ENCODE measurements at places on chromosomes 2 and 18. TPM values are rescaled to one million over a fixed set of nuclear protein-coding genes. Genes with fewer than 3 reads are reported as not detected.
A peak's percentile ranks its signal among the peaks of the same experiment; 100 is the strongest.

The ABCG5 gene
- not detected for total RNA-seq

The ACTR1B gene
- 54.4 TPM for total RNA-seq

DNA sequence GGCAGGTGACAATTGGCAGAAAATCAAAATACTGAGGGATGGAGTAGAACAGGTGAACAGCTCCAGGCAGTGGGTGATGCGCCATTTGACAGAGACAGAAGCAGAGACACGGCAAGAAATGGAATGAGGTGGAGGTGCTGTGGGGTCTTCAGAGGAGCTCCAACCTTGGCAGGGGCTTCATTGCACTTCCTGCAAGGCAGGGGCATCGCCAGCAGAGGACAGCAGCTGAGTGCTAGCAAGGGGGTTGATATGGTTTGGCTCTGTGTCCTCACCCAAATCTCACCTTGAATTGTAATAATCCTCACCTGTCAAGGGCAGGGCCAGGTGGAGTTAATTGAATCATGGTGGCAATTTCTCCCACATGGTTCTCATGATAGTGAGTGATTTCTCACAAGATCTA, 42.8 kb downstream of the CCDC68 start:
- no peak for DNase-seq

DNA sequence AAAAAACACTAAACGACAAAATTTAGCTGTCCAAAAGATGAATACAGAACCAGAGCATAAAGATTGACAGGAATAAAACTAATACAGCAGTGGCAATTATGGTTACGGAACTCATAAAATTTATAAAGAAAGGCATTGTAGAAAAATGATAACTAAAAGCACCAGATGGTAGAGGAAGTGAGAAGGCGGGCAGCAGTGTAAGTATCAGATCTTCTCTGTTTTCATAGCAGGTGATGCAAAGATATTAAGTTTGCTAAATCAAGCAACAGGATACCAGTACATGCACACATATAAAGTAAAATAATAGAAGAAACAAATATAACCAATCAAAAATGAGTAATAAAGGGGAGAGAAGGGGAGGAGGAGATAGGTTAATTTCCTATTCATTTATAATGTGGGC, 103.9 kb upstream of the MEX3C start:
- DNase-seq, result no peak

DNA sequence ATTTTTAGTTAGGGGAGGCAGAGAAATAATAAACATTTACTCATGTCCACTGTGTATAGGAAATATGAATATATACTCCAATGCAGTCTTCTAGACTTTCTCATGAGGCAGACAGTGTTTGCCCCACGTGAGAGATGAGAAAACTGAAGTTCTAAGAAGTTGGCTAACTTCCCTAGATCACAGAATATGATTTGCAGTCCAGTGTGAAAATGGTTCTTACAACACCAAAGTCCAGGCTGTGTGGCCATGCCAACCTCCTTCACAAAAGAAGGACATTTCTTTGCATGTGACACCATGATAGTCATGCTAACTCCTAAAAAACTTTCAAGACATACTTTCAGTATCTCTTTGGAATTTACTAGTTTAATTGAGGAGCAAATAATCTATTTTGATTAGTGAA, 143.7 kb downstream of the IRS1 start:
- DNase-seq, result no peak

DNA sequence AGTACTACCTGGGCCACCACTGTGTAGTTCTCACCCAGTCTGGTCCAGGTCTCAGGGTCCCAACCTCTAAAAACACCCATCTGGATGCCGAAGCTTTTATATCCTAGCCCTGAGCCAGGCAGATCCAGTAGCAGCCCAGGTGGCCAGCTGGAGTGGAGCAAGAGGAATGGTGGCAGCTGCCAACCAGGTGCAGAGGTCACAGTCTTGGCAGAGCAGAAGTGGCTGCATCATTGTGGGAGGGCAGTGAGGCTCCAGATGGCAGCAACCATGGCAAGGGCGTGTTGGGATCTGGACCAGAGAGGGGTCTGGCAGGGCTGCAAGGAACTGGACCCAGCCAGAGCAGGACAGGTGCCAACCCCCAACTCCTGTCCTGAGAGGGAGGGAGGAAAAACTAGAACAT, 72.2 kb upstream of the AGAP1 start:
- no peak for DNase-seq

DNA sequence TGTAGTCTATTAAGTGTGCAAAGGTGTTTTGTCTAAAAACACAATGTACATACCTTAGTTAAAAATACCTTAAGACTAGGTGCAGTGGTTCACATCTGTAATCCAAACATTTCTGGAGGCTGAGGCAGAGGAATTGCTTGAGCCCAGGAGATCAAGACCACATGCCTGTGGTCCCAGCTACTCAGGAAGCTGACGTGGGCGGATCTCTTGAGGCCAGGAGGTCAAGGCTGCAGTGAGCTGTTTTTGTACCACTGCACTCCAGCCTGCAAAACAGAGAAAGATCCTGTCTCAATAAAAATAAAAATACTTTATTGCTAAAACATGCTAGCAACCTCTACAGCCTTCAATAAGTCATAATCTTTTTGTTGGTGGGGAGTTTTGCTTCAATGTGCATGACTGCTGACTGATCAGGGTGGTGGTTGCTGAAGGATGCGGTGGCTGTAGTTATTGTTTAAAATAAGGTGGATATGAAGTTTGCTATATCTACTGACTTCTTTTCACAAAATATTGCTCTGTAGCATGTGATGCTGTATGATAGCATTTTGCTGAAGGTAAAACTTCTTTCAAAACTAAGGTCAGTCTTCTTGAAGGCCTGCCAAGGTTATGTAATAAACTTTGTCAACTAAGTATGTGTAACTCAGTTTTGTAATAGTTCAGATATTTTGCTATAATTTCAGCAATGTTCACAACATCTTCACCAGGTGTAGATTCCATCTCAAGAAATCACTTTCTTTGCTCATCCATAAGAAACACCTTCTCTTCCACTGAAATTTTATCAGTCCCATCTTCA, 1238.0 kb upstream of the NRXN1 start:
- DNase-seq, result no peak

The PLB1 gene
- 0.64 TPM for total RNA-seq

GRCh38 chr2:197307236-197307932, 3.2 kb downstream of the ANKRD44 start:
- no peak for DNase-seq

DNA sequence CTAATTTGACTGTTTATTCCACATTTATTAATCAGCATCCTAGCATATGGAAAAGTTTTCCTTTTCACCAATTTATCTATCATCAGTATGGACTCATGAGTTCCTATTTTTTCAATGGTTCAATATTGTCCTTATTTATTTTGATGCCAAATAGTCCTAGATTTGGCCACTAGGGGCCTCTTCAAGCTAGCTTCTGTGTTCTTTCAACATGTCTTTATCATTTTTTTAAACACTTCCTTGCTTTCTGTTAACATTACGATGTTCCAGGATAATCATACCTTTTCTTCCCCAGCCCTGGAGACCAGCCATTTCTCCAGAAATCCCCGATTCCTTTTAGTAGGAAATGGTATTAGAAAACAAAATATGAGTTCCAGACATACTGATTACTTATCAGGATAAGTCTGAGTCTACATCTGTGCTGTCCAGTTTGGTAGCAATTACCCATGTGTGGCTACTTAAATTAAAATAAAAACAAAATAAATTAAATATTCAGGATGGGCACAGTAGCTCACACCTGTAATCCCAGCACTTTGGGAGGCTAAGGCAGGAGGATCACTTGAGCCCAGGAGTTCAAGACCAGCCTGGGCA, 70.6 kb downstream of the RPE start:
- no peak for DNase-seq

- DNase-seq, result no peak
Measured at GRCh38 chr2:239313776-239314175, 87.0 kb downstream of the HDAC4 start.

The CLHC1 gene
- total RNA-seq, result 21.6 TPM

DNA sequence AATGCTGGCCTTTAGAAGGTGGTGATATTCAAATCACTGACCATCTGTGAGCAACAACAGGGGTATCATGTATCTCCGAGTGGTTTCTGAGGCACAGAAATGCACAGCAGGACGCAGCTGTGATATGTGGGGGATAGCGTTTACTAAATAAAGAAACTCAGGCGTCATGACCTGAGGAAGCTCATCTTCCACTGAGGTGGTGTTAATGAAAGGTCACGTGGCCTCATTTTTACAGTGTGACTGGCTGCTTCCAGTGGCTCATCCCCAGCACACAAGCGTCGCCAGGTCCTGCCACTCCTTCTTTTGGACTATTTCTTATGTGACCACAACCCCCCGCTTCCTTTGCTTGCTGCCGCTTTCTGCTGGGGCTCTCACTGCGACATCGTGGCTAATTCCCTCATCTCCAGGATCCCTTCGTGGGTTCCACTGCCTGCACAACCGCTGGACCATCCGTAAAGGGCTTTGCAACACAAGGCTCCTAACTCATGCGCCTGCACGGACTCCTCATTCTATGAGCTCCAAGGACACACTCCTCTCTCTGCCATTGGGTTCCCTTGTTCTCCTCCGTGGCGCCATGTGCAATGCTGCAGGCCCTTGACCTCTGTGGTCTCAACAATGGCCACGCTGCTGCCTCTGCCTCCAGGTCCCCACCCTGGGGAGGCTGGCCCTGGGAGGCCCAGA, 109.3 kb downstream of the MBP start:
- no peak for DNase-seq

DNA sequence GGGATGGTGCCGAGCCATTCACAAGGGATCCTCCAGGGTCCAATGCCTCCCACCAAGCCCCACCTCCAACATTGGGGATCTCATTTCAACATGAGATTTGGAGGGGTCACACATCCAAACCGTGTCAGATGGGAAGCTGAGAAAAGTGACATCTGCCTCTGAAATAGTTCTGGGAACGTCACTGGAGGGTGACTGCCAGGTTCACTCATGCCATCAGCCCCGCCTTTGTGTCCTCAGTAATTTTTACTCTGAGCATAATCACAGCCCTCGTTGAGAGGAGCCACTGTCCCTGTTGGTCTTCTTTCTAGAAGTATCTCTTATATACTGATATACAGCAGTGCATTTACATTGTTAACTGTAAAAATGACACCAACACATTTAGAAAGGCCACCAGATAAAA, 67.4 kb downstream of the KLHL29 start:
- peak; percentile 40 for DNase-seq

DNA sequence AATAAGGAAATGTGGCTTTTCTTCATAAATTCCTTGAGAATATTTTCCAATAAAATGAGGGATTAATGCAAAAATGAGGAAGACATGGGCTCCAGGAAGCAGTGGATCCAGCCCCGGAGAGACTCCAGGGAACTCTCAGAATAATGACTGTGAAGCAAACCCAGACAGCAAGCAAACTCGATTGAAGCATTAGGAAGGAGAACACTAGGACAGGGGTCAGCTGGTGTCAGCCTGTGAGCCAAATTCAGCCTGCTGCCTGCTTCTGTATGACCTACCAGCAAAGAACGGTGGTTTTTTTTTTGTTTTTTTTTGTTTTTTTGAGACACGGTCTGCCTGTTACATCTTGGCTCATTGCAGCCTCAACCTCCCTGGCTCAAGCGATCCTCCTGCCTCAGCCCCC, 274.3 kb upstream of the FBXO11 start:
- no peak for DNase-seq

The DRC1 gene
- not detected for total RNA-seq
